ENCODE measurements at places on chromosomes 2 and 18.

GRCh38 chr2:237615631-237616249 is 11.6 kb upstream of the LRRFIP1 start:
- no peak for DNase-seq

- DNase-seq = no peak
Measured at GRCh38 chr2:216431531-216431856, 19.2 kb downstream of the SMARCAL1 start.

GRCh38 chr2:127665267-127665893 is 9.9 kb downstream of the LIMS2 start:
- no peak for DNase-seq

GRCh38 chr2:46801731-46802664 is 113.6 kb downstream of the MCFD2 start:
- DNase-seq = no peak

DNA sequence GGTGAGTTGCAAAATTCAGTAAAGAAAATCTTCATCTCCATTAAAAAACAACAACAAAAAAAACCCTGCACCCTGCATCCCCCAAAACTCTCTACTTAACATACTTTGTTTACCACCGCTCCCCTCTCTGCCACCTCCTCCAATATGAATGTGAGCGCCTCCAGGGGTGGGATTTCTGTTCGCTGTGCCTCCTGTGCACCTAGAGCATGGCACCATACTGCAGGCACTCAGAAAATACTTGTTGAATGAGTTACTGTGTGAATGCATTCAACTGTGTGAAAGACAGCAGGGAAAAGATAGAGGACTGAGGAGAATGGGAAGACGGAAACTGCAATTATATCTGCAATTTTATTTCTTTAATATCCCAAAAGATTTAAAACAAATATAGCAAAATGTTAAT is 4.5 kb downstream of the CEBPZ start:
- no peak for DNase-seq

DNA sequence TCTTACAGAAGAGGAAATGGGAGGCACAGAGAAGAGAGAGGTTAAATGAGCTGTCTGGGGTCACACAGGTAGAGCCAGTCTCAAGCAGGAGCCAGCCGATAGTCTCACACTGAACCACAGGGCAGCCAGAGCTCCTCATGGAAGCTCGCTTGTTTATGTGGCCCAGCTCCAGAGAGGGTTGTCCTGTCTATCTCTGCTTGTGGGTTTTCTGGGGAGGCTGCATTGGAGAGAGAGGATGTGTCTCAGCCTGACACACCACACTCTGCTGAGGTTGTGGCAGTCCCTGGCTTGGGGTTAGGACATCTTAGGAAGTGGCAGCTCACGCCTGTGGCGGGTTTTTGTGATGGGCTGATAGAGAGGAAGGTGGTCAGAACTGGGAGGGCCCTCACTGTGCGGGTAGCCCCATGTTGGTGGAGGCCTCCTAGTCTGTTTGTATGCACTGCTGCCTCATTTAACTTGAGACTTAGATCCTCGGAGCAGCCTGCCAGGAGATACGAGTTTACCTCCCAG is 52.3 kb downstream of the TCF7L1 start:
- DNase-seq = no peak

DNA sequence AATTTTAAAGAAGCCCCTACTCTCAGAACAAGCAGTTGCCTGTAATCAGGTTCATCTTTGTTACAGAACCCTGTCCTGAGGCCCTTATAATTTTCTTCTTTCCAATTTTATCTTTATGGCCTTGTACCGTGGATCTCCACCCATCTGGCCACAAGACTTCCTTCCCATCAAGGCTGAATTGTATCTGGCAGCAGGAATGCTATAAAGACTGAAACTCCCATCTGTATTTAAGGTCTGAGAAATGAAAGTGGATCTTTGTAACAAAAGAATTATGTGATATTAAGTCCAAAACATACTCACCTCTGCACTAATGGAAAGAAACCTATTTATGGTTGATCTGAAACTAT is 91.8 kb downstream of the METTL8 start:
- DNase-seq = no peak

DNA sequence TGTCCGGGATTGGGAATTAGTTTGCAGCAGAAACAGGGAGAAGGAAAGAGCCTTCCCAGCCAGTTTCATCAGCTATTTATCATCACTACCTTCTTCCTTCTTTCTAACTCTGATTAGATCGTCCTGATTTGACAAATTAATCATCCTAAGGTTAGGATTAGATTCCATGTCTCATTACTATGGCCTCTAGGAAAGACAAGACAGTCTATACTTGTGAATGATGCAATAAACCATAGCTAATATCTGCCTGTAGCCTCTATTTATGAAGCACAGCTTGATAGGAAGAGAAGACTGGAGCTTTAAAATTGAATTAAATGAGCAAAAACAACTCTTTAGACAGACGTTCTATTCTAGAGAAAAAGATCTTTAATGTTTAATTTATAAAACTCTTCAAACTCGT is 25.2 kb upstream of the FRZB start:
- no peak for DNase-seq

DNA sequence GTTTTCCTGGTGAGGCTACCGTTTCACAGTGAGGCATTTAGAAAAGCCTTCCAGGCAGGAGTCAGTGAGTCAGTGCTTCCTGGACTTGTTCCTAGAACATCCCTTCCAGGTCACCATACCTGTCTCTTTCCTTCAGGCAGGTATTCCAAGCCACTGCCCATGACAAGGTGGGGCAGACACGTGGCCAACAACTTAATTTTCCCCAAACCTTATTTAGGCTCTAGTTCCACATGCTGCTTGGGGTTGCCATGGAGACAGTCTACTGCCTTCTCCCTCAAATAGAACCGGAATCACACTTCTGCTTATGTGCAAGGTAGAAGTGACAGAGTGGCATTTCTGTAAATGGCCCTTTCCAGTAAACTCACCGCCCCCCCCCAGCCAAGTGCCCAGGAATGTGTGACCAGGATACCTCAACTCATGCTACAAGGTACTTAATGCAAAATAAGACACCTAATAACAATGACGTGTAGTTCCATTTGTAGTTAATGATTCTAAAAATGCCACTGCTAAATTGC is 258.3 kb downstream of the PRKCE start:
- no peak for DNase-seq

- no peak for DNase-seq
Measured at GRCh38 chr18:74486119-74486849, 9.9 kb upstream of the CNDP2 start.

DNA sequence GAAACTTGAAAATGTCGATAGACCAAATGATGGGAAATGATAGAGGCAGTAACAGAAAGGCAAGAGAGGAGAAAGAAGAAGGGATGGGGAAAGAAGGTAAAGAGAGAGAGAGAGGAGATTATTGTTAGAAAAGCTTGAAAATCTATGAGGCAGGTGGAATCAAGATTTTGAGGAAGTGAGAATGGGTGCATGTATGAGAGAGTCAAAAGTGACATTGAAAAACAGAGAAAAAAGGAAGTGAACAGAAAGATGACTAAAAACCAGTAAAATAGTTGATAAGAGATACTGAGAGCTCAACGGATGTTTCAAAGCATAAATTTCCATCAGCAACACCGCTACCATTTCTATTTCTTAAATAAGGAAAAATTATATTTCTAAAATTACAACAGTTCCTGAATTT is 327.4 kb upstream of the CWC22 start:
- no peak for DNase-seq

- DNase-seq = no peak
Measured at GRCh38 chr2:19893520-19894133, 8.2 kb downstream of the TTC32 start.

DNA sequence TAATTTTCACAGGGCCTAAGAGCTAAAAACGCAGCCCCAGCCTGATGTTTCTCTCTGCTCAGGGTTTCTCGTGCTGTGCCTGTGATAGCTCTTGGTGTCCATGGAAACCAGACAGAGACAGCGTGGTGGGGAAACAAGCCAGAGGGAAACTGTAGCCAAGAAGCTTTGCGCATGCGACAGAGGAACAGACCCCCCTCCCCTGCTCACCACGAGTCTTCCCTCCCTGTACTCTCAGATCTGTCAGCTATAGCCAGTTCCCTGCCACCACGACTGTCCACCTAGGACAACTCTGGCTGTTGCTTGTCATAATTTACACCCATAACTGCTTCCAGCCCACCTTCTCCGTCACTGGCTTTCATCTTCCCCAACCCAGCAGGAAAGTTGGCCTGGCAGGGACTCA is 13.2 kb upstream of the DNAJC27 start:
- peak; percentile 13 for DNase-seq

DNA sequence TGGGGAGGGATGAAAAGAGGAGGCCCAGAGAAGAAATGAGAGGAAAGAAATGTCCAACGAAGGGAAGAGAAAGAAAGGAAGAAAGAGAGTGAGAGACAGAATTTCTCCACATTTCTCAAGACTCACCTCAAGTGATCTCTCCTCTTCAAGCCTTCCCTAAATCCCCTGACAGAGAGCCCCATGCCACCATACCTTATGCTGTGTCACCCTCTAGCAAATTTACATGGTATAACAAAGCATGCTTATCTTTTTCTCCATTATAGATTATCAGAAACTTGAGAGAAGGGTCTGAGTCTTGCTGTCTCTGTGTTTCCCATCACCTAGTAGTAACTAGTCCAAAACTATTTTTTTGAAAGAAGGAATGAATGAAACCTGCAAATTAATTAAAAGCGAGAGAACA is 1208.4 kb downstream of the DPP10 start:
- no peak for DNase-seq
